ENCODE measurements at places on chromosomes 1 and 21. TPM values are rescaled to one million over a fixed set of nuclear protein-coding genes. Genes with fewer than 3 reads are reported as not detected.

The TMEM69 gene
- total RNA-seq = 19.8 TPM

The S100A1 gene
- 0.15 TPM for total RNA-seq

The TMEM82 gene
- not detected for total RNA-seq

The GPR37L1 gene
- total RNA-seq = 0.15 TPM

Data from A549 treated with DMSO at 1 μM for 4 hours (cell line).